ENCODE measurements at places on chromosomes 13 and 19.

GRCh38 chr13:26658448-26659385, 101.2 kb downstream of the WASF3 start:
- DNase-seq, result no peak

- DNase-seq, result no peak
Measured at GRCh38 chr13:113629866-113630265, 28.1 kb downstream of the ATP4B start.

DNA sequence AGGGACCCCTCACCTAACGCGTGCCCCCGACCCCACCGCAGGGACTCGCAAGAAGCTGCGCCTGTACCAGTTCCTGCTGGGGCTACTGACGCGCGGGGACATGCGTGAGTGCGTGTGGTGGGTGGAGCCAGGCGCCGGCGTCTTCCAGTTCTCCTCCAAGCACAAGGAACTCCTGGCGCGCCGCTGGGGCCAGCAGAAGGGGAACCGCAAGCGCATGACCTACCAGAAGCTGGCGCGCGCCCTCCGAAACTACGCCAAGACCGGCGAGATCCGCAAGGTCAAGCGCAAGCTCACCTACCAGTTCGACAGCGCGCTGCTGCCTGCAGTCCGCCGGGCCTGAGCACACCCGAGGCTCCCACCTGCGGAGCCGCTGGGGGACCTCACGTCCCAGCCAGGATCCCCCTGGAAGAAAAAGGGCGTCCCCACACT, 4.7 kb upstream of the MYBPC2 start:
- no peak for DNase-seq

DNA sequence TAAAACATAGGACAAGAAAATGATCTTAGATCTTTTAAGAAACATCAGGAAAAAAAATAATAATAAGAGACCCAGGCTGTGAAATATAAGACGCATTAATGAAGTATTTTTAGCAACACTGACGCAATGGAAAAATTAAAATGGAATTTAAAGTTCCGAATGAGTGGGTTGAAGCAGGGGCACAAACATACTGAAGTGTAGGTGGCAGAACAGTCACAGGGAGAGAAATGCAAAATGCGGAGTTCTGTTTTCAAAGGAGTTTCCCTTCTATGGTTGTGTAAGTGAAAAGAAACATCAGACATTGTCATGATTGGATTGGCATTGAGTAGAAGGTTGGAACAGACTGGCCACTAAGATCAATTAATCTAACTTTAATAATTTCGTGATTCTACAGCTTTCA, 159.8 kb downstream of the CYSLTR2 start:
- DNase-seq, result no peak

GRCh38 chr19:48398102-48398374, 4.6 kb downstream of the GRIN2D start:
- DNase-seq, result no peak

GRCh38 chr13:58830841-58831240, 1199.3 kb downstream of the PCDH17 start:
- no peak for DNase-seq

DNA sequence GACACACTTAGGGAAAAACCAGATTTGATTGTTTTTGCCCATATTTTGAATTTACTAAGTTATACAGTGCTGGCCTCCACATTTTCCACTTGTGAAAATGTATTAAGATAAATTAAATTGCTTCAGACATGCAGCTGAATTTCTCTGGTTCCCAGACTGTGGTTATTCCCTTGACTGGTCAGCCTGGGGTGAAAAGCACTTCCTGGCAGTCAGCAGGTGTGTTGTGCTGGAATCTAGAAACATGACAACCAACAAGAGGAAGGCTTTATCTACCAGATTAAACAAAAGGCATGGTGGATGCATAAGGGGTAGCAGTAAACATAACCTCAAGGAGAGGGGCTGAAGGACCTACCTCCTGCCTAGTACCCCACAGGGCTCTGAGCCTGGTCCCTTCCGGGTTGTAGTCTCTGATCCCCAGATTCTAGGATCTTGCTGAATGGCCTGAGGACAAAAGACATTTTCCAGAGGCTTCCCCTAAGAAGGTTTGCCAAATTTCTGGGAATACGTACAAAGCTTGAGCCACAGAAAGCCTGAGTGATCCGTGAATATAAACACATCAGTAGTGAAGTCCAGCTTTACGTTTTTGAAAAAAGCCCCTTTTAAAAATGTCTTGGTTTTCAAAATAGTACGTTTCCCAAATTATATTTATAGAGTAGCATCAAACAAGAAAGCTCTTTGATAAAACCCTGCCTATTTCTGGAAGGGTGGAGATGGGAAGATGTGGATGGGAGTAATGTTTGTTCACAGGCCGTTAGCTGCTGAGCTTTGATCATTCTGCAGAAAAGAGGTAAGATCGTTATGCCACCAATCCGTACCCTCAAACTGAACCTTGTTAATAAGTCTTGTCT, 133.4 kb downstream of the LACC1 start:
- no peak for DNase-seq

Measured in NCI-H2081 treated with DMSO at 0.1 percent for 48 hours (cell line).